Activated CD8-positive, alpha-beta memory T cell treated with anti-CD3 and anti-CD28 coated beads for 1 hour (primary cell): ENCODE measurements at places on chromosomes 2 and 18.

GRCh38 chr2:23567161-23567756, 182.3 kb downstream of the KLHL29 start:
- no peak for DNase-seq

- DNase-seq = no peak
These were observed 128.2 kb downstream of the CD226 start for GRCh38 chr18:69819460-69819859.

- DNase-seq = no peak
These were observed 398 bp downstream of the INPP5D start for GRCh38 chr2:233060501-233060979.

GRCh38 chr2:187509667-187510417, 44.4 kb downstream of the TFPI start:
- DNase-seq = no peak
